Mammary epithelial cell (primary cell): ENCODE measurements at places on chromosomes 3 and 15. TPM values are rescaled to one million over a fixed set of nuclear protein-coding genes. Genes with fewer than 3 reads are reported as not detected.
A peak's percentile ranks its signal among the peaks of the same experiment; 100 is the strongest.

Gene GPR87
- 78.7 TPM for total RNA-seq

DNA sequence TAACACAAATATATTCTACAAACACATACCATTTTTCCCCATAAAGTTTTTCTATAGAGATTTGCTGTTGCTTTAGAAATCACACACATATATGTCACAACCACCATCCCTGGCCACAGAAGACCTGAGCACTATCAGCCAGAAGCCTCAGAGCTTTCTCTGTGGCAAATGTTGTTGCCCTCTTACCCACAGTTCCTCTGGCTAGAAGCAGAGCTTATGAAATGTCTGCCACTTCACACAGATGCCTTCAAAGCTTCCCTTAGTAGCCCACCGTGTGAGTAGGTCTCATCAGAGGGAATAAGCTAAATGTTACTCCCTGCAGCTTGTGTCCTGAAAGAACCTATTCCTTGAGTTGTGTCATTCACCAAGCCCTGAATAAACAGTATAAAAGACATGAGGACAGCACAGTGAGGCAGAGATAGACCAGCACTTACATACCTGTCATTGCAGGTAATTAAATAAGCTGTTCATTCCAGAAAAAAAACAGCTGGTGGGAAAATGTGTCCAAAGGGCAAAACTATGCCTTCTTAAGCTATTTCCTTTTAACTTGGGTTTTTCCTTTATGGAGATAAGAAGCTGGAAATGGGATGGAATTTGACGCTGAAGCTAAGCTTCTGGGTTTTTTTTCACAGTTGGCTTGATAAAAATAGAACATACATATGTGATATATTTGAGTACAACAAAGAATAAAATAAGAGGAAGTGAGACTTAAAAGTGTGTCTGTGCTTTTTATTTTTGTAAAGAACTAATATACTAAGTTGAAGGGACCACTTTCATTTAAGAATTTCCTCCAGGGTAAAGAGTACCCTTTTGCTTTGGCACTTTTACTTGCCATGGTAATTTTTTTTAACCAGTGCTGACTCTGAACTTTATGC is 391.4 kb downstream of the KCNH8 start:
- no peak for DNase-seq

DNA sequence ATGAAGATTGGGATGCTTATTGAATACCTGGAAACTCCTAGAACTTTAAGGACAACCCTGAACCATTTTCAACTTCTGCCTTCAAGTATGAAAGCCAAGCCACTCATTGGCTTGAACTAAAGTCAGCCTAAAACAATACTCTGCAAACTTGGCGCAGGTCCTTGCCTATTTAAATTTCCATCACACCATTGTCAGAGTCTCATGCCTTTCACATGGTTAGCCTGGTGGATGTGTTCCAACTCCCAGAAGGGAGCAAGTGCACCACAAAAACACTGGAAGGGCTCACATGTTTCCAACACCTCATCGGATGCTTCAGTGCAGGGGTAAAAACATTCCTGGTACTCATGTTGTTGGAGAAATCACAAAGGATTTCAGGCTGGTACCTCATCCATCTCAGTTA is 511.6 kb upstream of the MDFIC2 start:
- DNase-seq, result no peak

- no peak for DNase-seq
These were observed 59.9 kb upstream of the BCHE start for GRCh38 chr3:165897137-165897536.

- DNase-seq, result no peak
These were observed 19.7 kb downstream of the ITGA11 start for GRCh38 chr15:68412218-68412617.

GRCh38 chr3:142808103-142808917 is 80.6 kb downstream of the PCOLCE2 start:
- peak; percentile 89 for DNase-seq

DNA sequence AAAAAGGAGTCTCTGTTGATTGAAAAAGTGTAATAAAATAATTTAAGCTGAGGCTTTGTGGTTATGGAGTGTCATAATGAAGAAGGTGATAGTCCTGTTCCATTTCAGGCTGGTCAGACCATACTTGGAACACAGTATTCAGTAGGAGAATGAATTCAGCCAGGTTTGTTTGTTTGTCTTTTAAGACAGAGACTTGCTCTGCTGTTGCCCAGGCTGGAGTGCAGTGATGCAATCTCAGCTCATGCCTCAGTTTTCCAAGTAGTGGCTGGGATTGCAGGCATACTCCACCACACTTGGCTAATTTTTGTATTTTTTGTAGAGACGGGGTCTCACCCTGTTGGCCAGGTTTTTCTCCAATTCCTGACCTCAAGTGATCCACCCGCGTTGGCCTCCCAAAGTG is 33.5 kb downstream of the IQGAP1 start:
- DNase-seq, result no peak

DNA sequence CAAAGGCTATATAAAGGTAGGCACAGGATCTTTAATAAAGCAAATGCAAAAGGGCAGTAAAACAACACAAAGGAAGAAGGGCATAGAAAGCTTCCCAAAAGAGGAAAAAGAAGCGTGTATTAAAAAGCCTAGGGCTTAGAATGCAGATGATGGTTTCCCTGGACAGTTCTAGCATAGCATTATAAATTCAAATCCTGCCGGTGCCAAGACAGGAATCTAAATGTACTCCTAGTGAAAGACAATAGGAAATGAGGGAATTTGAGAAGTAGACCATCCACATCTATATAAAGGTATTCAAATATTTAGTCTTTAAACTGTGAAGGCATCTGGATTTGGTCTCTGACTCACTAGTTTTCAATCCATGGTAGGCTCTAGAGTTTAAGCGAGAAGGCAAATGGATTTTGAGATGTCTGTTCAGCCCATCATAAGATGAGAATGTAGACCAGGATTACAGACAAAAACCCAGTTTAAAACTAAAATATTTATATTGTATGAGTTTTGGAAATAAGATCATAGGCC is 431.8 kb downstream of the TBL1XR1 start:
- DNase-seq, result no peak

GRCh38 chr15:100426937-100427336 is 85.2 kb upstream of the ADAMTS17 start:
- no peak for DNase-seq

GRCh38 chr3:46270474-46270873 is 28.2 kb downstream of the CCR3 start:
- no peak for DNase-seq

DNA sequence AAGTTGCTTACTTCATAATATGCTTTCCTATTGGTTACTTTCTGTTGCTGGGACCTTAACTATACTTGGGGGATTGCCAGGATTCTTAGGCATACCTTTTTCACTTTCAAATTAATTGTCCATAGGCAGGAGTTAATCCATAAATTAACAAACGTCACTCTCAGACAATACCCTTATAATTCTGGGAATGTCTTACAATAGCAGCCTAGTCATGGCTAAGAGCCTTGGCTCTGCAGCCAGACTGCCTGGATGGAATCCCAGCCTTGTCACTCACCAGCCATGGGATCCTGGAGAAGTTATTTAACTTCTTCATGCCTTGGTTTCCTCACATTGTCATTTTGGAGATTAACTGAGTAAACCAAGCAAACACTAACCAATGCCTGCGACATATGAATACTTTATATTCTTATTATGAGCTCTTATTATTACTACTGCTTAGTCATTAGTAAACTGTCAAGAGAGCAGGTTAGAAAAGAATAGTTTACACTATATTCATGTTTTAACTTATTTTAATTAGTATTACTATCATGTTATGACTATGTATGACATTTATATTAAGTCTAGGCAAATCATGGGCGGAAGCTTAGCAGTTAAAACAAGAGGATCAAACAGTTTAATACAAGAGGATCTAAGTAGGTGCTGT is 29.0 kb downstream of the GYG1 start:
- no peak for DNase-seq

- DNase-seq, result no peak
These were observed 27.8 kb upstream of the IGDCC4 start for GRCh38 chr15:65450556-65450955.

DNA sequence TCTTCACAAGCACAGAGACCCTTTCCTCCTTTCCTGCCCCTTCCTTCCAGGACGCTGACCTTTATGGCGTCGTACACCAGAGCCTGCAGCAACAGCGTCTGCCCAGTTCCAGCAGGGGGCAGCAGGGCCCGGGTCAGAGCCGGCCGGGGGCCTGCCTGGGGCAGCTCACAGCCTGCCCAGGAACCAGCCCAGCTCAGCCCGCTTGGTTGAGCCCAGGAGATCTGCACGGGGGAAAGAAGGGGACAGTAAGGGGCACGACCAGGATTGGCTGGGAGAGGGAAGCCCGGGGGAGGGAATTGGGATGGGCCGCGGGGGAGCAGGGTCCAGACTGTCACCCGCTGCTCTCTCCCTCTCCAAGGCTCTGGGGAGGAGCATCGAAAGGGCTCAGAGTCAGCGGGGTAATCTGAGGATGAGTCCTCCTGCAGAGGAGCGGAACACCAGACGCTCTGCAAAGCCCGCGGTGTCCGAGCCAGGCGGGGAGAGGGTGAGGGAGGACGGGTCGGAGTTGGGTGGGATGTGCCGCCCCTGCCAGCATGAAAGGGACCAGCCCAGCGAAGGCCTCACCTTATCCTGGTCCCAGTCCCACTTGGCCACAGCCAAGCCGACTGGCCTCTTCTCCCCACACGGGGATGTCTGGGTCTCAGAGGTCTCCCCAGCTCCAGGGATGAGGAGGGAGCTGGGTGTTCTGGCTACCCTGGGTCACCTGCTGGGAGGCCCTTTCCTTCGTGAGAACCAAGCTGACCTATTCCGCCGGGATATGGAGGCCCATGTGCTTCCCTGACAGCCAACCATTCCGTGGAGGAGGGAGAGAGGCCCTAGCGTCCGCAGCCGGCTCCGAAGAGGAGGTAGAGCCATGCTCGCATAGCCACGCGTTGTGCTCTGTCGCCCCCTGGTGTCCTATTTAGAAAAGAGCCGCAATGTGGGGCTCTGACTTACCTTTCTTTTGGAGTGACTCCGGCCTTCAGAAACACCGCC is 7.4 kb upstream of the IGDCC3 start:
- DNase-seq, result peak; percentile 73

GRCh38 chr3:151837057-151837456 is 23.1 kb downstream of the AADAC start:
- peak; percentile 91 for DNase-seq

GRCh38 chr15:61116825-61117224 is 112.3 kb downstream of the RORA start:
- DNase-seq, result no peak

DNA sequence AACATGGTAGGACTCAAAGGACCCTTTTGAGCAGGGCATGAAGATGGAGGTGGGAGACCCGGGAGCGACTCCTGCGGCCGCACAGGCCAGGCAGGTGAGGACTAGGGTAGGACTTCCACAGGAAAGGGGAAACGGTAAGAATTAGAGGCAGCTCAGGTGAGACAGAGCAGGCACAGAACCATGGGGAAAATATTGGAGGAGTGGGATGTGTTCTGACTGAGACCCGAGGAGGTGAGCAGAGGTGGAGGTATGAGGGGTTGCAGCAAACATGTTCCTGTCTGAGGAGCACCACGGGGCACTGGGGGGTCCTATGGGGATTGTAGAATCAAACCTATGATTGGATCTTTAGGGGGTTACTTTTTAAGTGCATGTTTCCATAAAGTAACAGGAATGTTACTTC is 1.4 kb upstream of the ISG20 start:
- no peak for DNase-seq

GRCh38 chr3:197490098-197491058 is 65.4 kb downstream of the BDH1 start:
- peak; percentile 71 for DNase-seq

- DNase-seq, result no peak
These were observed 13.9 kb downstream of the PCYT1A start for GRCh38 chr3:196273655-196274054.

DNA sequence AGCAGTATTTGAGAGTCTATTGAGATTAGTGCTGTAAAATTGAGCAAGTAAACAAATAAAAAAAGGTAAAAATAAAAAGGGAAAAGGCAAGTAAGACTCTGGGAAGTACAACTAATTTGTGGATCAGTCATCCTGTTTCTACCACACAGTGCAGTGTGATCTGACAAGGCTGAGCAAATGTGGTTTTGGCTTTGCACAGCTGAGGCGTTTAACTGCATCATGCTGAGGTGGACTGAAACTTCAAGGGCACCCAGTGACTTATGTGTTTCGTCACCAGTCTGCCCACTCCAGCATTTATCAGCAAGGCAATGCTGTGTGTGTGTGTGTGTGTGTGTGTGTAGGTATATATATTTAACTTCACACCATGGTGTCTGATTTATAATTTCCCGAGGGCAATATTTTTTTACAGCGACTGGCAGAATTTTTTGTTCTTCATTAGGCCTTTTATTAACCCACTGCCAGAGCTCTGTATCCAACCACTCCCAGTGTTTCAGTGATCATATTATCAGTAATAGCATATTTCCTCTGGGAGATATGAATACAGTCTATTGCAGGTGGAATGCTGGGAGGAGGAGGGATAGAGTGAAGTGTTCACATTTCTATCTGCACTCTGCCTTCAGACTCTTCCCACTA is 131.5 kb upstream of the SATB1 start:
- DNase-seq, result peak; percentile 46

DNA sequence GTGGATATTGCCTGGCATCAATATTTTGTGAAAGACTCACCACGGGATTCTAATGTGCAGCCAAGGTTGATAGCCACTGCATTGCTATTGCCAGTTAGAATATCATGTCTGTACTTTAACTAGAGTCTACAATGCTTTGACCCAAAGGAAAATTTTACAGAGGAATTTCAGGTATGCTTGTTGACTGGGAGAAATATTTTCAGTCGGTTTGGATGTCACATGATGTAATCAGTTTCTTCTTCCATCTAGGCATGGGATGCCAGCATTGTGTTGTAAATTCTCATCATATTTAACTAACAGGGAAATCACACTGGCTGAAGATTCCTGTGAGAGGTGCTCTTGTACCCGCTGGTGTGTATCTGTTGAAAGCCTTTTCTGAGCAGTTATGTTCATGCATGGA is 508.9 kb upstream of the ADAMTS9 start:
- no peak for DNase-seq

Gene TRAIP
- 1.7 TPM for total RNA-seq

Gene TMEM212
- not detected in 2 replicates for total RNA-seq

GRCh38 chr3:135023996-135024658 is 229.1 kb downstream of the EPHB1 start:
- DNase-seq, result no peak

Gene TIMP4
- total RNA-seq, result not detected

DNA sequence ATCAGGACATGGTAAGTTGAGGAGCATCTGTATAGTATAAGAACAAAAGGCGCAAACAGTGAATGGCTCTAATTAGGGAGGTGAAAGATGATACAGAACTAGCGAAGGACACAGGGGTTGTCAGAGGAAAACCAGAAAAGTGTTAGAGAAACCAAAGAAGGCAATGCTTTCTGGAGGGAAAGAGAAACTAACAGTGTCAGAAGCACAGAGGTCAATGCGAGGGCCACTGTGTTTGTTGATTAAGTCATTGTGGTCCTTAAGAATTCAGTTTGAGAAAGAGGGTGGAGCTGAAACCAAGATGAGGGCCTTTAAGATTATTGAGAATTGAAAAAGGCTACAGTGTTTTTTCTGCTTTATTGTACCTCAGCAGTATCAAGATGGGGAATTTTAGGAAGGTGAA is 28.8 kb downstream of the ATG7 start:
- DNase-seq, result no peak

DNA sequence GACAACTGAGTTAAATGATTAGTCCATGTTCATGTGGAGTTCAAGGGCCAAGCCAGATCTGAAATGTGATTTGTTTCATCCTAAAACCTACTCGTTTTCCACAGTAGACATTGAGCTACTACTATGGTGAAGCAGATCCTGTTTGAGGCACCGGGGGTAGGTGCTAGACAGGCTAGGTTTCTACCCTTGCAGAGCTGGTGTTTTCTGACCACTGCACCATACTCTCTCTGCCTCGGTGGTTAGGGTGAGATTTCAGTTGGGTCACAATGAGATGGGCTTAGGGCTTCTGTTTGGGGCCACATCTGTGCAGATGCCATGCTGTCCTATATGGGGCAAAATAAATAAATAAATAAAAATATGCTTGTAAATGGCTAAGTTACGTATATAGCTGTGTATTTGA is 99.3 kb downstream of the OXNAD1 start:
- DNase-seq, result no peak
